ENCODE measurements at places on chromosomes 4 and X.

DNA sequence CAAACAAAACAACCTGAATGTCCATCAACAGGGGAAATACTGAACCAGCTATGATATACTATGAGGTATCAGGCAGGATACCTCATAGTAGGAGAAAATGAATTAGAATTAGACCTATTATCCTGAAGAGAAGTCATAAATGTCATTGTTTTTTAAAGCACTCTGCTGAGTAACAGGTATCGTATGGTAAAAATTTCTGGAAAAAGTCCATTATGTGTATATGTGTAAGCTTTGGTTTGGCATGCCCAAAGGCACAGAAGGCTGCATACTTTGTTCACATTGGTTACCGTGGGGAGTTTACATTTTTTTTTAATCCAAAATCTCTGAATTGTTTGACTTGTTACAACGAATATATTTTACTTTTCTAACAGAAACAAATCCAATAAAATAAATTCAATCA, 70.5 kb downstream of the RPS3A start:
- no peak for DNase-seq

GRCh38 chrX:120429776-120430540, 39.1 kb downstream of the LAMP2 start:
- no peak for DNase-seq

DNA sequence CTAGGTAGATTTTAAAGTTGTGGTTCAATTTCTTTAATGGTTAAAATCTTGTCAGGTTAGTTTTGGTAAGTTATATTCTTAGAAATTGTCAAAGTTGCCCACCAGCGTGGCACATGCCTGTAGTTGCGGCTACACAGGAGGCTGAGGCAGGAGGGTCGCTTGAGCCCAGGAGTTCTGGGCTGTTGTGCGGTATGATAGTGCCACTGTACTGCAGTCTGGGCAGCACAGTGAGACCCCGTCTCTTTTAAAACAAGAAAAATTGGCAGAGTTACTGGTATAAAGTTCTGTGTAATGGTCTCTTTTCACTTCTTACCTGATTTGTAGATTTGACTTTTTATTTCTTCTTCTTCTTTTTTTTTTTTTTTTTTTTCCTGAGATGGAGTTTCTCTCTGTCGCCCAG, 64.4 kb downstream of the FAM193A start:
- DNase-seq = no peak

- no peak for DNase-seq
Measured at GRCh38 chr4:84846985-84847384, 119.5 kb downstream of the WDFY3 start.

- no peak for DNase-seq
Measured at GRCh38 chrX:55867708-55868107, 150.2 kb downstream of the RRAGB start.

DNA sequence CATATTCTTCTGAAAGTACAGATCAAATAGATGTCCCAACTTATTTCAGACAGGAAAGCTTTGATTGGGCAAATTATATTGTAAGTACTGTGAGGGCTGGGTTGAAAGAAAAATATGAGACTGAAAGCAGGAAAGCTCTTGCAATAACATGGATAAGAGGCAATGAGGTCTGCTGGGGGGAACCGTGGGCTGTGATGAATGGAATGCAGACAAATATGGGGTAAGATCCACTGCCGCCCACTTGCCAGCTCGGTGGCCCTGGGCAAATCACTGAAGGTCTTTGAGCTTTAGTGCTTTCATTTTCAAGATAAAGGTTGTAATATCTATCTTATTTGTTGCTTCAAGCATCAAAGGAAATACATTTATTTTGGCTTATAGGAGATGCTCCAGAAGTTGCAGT, 51.0 kb downstream of the AGA start:
- no peak for DNase-seq

DNA sequence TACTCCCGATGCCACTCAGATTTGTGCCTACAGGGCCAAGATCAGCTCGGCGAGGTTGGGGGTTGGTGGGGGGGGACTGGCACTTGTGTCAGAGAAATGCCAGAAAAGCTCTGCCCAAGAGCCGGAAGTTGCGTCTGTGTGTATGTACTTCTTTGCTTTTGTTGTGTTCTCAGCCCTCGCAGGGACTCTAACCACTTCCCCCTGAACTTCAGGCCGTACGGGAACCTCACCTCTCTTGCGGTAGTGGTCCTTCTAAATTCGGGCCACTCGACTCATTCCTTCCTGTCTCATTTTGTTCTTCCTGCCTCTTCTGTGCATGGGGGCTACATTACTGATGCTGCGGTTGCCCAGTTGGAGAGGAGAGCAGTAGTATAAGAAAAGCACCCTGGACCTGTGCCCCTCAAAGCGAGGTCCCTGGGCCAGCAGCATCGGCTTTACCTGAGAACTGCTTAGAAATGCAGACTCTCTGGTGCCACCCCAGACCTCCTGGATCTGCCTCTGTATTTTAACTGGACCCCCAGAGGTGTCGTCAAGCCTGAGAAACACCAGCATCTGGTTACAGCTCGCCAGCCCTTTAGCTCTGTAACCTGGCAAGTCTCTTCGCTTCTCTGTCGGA, 146.3 kb upstream of the RPS6KA3 start:
- DNase-seq = no peak

DNA sequence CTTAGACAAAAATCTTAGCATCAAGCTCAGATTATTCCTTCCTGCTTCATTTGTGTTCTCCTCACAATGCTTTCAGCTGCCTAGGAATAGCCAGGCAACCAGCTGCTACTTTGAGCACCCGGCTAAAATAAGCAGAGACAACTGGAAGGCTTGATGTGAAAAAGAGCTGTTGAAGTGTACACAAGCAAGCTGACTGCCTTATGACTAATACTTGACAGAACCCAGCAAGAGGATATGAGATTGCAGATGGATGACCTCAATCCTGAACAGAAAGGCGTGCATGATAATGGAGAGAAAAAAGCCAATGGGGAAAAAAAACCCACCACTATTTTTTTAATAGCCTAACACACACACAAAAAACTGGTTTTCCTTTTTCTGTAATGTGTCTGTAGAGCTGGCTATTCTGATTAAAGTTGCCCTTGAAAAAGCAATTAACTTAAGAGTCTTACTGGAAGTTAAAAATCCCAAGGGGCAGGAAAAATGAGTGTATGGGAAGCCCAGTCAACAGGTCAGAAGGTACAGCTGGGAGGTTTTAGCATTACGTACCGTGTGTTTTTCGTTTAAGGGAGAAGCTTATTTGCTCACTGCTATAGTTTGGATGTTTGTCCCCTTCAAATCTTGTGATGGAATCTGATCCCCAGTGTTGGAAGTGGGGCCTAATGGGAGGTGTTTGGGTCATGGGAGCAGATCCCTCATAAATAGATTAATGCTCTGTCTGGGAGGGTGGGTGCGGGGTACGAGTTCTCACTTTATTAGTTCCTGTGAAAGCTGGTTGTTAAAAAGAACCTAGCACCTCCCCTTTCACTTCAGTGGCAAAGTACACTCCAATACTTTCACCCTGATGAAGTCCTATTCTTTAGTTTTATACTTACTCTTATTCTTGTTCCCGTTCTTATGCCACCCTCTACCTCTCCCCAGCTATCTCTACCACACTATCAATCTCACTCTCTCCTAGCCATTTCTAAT, 37.1 kb upstream of the HERC6 start:
- DNase-seq = no peak

DNA sequence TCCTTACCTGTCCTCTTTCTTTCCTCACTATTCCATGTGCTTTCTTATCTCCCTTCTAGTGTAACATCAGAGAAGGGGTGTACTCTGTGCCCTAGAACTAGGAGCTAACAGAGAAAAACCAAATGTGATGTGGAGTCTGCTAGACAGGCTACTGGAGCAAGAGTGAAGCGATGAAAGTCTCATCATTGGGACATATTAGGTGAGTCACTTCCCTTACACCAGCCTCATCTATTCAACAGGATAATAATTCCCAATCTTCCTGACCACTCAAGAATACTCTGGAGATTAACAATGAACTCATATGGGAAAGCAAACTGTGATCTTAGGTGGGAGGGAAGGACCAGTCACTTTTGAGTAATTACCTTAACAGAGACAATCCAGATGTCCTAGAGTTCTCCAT, 58.1 kb downstream of the RAB40A start:
- DNase-seq = no peak

- DNase-seq = no peak
Measured at GRCh38 chrX:150163221-150163930, 199.7 kb upstream of the MAMLD1 start.

- no peak for DNase-seq
Measured at GRCh38 chrX:71144651-71145050, at the start of gene NLGN3. Gene NLGN3 (plus strand): TSS chrX:71144841. CDS start chrX:71147750, 2,909 bp downstream.

GRCh38 chr4:32689518-32689917, 1969.3 kb downstream of the PCDH7 start:
- DNase-seq = no peak

DNA sequence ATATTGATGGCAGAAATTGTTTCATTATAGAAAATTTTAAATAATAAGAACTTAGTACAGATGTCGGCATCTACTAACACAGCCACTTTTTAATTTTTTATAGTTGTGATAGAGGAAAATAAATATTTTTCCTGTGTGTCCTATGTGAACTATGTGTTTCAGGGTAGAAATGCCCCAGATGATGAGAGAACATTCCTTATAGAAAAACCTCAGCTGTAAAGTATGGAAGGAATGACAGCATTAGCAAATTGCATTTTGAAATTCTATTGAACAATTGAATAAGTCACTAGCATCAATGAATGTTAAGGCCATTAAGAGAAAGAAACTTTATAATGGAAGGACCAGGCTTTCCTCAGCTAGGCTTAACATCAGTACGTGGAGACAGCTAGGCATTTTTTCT, 149.2 kb downstream of the CFAP299 start:
- no peak for DNase-seq

GRCh38 chr4:174041555-174042105, 241.8 kb downstream of the FBXO8 start:
- DNase-seq = no peak

- DNase-seq = no peak
Measured at GRCh38 chr4:23631255-23631950, 258.4 kb downstream of the PPARGC1A start.

GRCh38 chr4:9913846-9914245, 107.5 kb downstream of the SLC2A9 start:
- DNase-seq = no peak

- DNase-seq = no peak
Measured at GRCh38 chr4:14237911-14238310, 610.4 kb upstream of the BOD1L1 start.

GRCh38 chrX:120251471-120252011, 929 bp downstream of the ZBTB33 start:
- no peak for DNase-seq

- no peak for DNase-seq
Measured at GRCh38 chr4:165518686-165519085, 139.9 kb downstream of the CPE start.

- DNase-seq = no peak
Measured at GRCh38 chr4:152926959-152927358, 9.2 kb upstream of the FHDC1 start.

DNA sequence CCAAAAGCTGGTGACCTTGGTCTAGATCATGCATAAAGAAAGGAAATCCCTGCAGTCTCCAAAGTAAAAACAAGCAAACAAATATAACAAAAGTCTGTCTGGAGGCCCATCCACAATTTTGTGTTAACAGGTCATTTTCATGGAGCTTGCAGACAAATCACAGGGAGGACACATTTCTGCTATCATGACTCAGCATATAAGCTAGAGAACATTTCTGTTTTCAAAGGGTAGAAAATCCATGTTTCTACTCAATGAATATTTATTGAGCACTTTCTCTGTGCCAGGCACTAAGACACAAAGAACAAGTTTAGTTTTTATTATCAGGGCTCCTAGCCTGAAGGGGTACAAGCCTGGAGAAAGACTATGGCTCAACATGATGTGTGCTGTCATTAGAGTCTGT, 71.1 kb downstream of the PARM1 start:
- DNase-seq = no peak

- no peak for DNase-seq
Measured at GRCh38 chrX:348461-349117, 30.0 kb upstream of the GTPBP6 start.

GRCh38 chr4:10413177-10413576, 44.0 kb downstream of the ZNF518B start:
- DNase-seq = no peak

- no peak for DNase-seq
Measured at GRCh38 chr4:23235628-23236390, 543.1 kb downstream of the GBA3 start.

GRCh38 chrX:107452581-107452980, 3.1 kb downstream of the FRMPD3 start:
- no peak for DNase-seq

GRCh38 chrX:1598876-1599790, 7.7 kb downstream of the AKAP17A start:
- DNase-seq = no peak

DNA sequence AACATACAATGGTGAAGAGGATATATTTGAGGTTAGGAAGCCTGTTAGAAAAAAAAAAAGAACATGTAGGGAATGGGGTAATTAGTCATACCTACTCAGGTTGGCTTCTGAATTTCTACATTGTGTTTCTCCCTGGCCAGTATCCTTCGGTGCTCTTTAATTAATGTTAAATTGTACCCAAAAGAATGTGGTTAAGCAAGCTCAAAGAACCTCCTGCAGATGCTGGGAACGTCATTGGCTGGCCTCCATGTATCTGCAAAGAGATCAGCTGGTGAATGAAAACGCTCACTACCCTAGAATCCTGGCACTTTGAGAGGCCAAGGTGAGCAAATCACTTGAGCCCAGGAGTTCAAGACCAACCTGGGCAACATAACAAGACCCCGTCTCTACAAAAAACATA, 942.3 kb upstream of the PRKX start:
- DNase-seq = no peak

GRCh38 chrX:41332005-41332404, 2.0 kb upstream of the DDX3X start:
- DNase-seq = no peak

DNA sequence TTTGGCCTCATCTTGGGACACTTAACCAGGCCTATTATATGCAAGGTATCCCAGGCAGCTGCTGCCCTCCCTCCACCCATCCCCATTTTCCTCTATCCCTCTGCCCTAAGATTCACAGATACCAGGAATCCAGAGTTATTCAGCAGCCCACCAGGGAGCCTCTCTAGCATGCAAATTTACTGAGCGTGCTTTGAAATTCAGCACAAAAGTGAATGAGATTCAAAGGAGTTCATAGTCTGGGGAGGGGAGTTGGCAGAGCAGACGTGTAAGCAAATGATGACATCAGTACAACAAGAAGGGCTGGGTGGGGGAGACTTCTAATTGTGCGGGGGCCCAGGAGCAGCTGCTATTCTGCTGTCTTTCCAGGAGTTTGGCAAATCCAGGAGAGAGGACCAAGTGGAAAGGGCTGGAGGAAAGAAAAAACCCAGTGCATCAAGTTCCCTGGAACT, 1.7 kb upstream of the MTM1 start:
- no peak for DNase-seq

DNA sequence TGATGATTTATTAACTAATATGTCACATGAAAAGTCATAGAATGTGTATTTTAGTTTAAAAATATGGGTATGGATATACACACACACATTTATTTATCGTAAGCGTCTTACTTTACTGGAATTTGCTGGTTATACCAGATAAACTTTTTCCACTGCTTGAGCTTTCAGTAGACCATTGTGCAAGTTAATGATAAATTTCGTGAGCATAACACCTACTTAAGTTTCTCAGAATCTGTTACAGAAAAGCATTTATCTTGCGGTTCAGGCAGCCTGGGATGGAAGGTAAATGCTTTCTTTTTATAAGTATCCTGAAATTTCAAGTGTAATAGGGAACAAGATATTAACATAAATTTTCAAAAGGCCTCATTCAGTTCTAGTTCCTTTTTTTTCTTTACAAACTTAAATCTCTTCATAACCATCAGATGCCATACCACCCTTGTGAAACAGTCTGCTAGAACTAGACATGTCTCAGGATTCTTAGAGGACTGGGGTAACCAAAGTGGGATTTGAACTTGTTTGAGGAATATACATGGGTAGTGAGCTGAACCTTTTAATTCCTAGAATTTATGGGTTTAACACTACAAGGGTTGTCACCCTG, 27.7 kb downstream of the ATP7A start:
- DNase-seq = no peak

All from thoracic aorta (tissue), 2 donors.